CD4-positive, alpha-beta memory T cell (primary cell): ENCODE measurements at places on chromosomes 16 and 17.

DNA sequence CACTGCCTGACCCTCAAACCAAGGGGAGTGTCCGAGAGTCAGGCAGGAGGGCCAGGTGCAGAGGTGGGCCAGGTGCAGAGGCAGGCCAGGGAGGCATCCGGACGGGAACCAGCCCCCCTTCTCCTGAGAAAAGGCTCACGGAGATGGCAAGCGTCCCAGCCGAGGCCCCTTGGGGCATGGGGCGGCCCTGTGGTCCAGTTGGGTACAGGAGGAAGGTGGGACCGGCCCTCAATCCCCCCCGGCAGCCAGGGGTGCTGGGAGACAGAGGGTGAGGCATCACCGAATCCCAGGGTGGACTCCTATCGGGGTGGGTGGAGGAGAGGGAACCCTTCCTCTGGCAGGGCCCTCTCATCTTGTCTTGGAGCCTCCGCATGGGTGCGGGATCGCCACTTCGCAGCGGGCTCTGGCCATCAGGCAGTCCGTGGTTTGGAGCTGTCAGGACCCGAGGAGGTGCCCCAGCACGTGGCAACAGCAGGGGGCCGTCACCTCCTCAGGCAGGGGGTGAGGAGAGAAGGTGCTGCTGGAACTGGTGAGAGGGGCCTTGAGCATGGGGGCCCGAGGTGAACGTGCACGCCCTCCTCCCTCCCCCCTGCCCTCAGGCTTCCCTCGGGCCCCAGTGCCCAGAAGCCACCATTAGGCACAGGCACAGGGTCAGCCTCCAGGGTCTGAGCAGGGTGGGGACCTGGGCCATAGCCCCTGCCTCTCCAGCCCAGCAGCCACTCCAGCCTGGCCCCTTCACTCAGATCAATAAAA lies 38.7 kb upstream of the SLC38A10 start:
- no peak overlapping the region for H3K27ac ChIP-seq
- no peaks in the 10 kb centered on the region for H3K36me3 ChIP-seq
- no peak for DNase-seq
- H3K27me3 ChIP-seq: peaks cover 3% of the 10 kb centered on the region

- H3K27me3 ChIP-seq: no peaks in the 10 kb centered on the region
- H3K4me3 ChIP-seq: no peak overlapping the region
- H3K4me1 ChIP-seq: no peaks in the 10 kb centered on the region
- no peak for DNase-seq
- H3K27ac ChIP-seq: no peak overlapping the region
These were observed 200.5 kb downstream of the ZFHX3 start for GRCh38 chr16:72847187-72848027.

GRCh38 chr16:66420396-66420795 lies 6.7 kb upstream of the BEAN1 start:
- no peak overlapping the region for H3K4me3 ChIP-seq
- no peaks in the 10 kb centered on the region for H3K36me3 ChIP-seq
- no peak for DNase-seq
- H3K27ac ChIP-seq: no peak overlapping the region
- no peaks in the 10 kb centered on the region for H3K27me3 ChIP-seq
- peaks cover 11% of the 10 kb centered on the region for H3K4me1 ChIP-seq

- H3K4me1 ChIP-seq: no peaks in the 10 kb centered on the region
- no peaks in the 10 kb centered on the region for H3K27me3 ChIP-seq
- no peak overlapping the region for H3K4me3 ChIP-seq
- no peak overlapping the region for H3K27ac ChIP-seq
- DNase-seq: no peak
These were observed 18.5 kb upstream of the AATK start for GRCh38 chr17:81184555-81184954.

GRCh38 chr16:84985079-84986065 lies 26.0 kb downstream of the ZDHHC7 start:
- no peak for DNase-seq
- H3K4me3 ChIP-seq: no peak overlapping the region
- H3K4me1 ChIP-seq: peaks cover 11% of the 10 kb centered on the region

- no peaks in the 10 kb centered on the region for H3K27me3 ChIP-seq
- H3K36me3 ChIP-seq: no peaks in the 10 kb centered on the region
- H3K4me3 ChIP-seq: peak overlapping the region; percentile 68
- peaks cover 44% of the 10 kb centered on the region for H3K4me1 ChIP-seq
- DNase-seq: peak; percentile 32
These were observed 415 bp downstream of the XYLT1 start for GRCh38 chr16:17470182-17470907.

DNA sequence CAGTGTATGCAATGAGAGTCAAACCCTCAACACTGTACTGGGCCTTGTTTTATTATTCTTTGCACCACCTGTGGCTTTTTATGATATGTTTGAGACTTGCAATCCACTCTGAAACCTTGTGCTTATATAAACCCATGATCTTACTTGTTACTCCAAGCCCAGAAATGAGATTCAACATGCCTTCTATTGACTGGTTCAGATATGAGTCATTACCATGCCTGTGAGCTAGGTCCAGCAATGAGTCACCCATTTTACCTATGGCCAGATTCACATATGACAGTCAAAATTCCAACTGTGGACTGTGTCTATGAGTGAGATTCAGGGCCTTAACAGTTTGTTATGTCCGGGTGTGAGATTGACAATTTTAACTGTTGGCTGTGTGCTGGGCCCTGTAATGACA lies 1846.1 kb downstream of the TP53TG3F start:
- H3K4me3 ChIP-seq: no peak overlapping the region
- no peak for DNase-seq
- no peaks in the 10 kb centered on the region for H3K36me3 ChIP-seq
- H3K27ac ChIP-seq: no peak overlapping the region

DNA sequence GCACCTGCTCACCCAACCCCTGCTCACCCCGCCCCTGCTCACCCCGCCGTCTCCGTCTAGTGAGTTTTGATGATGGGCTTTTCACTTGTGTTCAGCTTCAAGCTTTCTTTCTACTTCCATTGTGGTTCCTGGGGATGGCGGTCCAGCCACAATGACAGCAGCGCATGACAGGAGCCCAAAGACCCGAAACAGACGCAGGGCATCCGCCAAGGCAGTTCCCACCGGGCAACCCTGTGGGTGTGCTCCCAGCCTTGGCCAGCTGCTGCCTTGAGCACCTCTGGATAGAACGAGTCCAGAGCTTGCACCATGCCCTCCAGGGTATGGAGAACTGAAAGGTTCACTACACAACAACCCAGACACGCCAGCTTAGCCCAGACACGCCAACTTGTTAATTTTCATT lies 92.9 kb upstream of the CHMP6 start:
- H3K4me3 ChIP-seq: no peak overlapping the region
- peaks cover 19% of the 10 kb centered on the region for H3K4me1 ChIP-seq
- no peak for DNase-seq
- H3K36me3 ChIP-seq: peaks cover 2% of the 10 kb centered on the region
- no peaks in the 10 kb centered on the region for H3K27me3 ChIP-seq

- H3K36me3 ChIP-seq: no peaks in the 10 kb centered on the region
- no peak for DNase-seq
These were observed 107.9 kb upstream of the EEF2KMT start for GRCh38 chr16:5205361-5206040.

GRCh38 chr16:31528523-31529107 lies 915 bp downstream of the AHSP start:
- H3K27me3 ChIP-seq: peaks cover 11% of the 10 kb centered on the region
- no peak overlapping the region for H3K27ac ChIP-seq
- H3K36me3 ChIP-seq: no peaks in the 10 kb centered on the region
- H3K4me1 ChIP-seq: no peaks in the 10 kb centered on the region
- H3K4me3 ChIP-seq: no peak overlapping the region

GRCh38 chr17:63116967-63117830 lies 151.2 kb downstream of the TANC2 start:
- H3K36me3 ChIP-seq: no peaks in the 10 kb centered on the region
- no peaks in the 10 kb centered on the region for H3K4me1 ChIP-seq
- no peak overlapping the region for H3K27ac ChIP-seq
- DNase-seq: no peak

DNA sequence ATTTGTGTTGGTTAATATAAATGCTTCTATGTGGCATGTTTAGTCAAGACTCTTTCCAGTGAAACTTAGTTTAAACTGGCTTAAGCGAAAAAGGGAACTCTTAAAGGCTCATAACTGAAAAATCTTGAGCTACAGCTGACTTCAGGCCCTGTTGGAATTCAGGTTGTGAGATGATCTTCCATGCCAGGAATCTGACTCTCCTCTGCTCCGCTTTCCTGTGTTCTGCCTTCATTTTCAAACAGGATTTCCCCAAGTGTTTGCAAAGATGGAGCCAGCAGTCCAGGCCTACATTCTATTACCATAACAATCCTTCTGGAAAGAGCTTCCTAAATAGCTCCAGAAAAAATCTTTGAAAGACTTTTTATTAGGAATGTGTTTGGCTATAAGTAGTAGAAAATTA lies 134.9 kb downstream of the NLK start:
- H3K27me3 ChIP-seq: no peaks in the 10 kb centered on the region
- H3K4me3 ChIP-seq: no peak overlapping the region
- H3K36me3 ChIP-seq: peaks cover 11% of the 10 kb centered on the region
- no peak overlapping the region for H3K27ac ChIP-seq
- no peak for DNase-seq
- peaks cover 8% of the 10 kb centered on the region for H3K4me1 ChIP-seq

DNA sequence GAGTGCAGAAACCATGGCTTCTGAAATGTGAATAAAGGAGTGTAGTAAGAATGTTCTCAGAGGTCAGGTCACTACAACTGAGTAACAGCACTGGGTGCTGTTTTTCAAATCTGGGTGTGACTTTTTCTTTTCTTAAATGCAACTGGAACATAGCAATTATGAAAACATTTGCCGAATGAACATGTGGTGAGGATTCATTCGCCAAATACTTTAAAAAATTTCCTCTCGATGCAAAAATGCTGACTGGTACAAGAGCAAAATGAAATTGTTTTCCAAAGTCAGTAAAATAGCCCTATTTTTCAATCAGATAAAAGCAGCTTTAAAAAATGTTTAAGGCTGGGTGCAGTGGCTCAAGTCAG lies 18.6 kb downstream of the ZDHHC7 start:
- H3K4me1 ChIP-seq: peaks cover 13% of the 10 kb centered on the region
- H3K4me3 ChIP-seq: no peak overlapping the region
- H3K36me3 ChIP-seq: peaks cover 57% of the 10 kb centered on the region
- DNase-seq: no peak

GRCh38 chr17:40287494-40288369 lies at the start of gene CDC6:
TSS of gene CDC6 (plus strand) at chr17:40287879. CDS start at chr17:40289421, 1,542 bp downstream.
- H3K36me3 ChIP-seq: no peaks in the 10 kb centered on the region
- H3K27me3 ChIP-seq: no peaks in the 10 kb centered on the region
- DNase-seq: peak; percentile 100

DNA sequence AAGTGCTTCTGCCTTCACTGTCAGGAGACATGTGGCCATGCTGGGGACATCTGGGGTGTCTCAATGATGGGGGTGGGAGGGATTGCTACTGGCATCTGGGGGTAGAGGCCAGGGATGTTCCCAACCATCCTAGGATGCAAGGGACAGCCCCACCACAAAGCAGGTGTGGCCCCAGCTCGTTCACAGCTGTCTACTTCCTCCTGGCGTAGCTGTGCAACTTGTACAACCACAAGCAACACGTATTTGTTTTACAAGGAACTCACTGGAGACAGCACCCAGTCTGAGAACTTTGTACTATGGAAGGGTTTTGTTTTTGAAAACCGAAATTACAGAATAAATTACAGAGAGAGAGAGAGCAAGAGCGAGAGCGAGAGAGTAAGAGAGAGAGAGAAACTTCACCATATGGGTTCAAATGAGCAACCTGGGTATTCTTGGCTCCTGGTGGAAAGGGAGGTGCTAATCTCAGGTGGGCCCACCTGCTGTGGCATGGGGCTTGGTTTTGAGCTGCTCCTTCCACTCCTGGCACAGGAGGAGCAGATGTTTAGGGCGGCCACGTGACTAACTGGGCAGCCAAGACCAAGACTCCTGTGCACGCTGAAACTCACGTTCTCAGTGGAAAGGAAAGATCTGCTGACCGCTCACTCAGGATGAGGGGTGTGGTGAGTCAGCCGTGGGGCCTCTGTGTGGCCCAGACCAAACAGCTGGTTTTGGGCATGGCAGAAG lies 17.5 kb upstream of the TNFRSF13B start:
- H3K4me1 ChIP-seq: peaks cover 48% of the 10 kb centered on the region
- H3K27ac ChIP-seq: peak overlapping the region; percentile 36
- DNase-seq: peak; percentile 36
- H3K27me3 ChIP-seq: no peaks in the 10 kb centered on the region
- H3K36me3 ChIP-seq: no peaks in the 10 kb centered on the region

- H3K36me3 ChIP-seq: no peaks in the 10 kb centered on the region
- no peak for DNase-seq
- no peak overlapping the region for H3K4me3 ChIP-seq
- no peak overlapping the region for H3K27ac ChIP-seq
- no peaks in the 10 kb centered on the region for H3K27me3 ChIP-seq
These were observed 722 bp upstream of the TIMP2 start for GRCh38 chr17:78925662-78926555.

DNA sequence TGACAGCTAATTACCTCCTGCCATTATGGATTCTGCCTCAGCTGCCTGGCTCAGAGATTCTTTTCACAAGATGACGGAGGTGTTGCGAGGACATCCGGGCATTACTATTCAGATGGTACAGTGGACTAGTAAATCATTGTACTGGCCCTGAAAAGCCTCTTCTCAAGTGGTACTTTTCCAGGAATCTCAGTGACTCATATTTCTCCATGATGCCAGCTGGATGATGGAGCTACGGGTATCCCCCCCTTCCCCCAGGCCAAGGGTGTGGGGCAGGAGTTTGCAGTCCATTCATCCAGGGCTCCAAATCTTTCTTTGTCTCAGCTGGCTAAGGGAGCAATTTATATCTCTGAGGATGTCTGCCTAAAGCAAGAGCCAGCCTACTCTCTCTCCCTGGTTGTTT lies 107.7 kb upstream of the GPR139 start:
- no peaks in the 10 kb centered on the region for H3K36me3 ChIP-seq
- H3K27me3 ChIP-seq: no peaks in the 10 kb centered on the region
- no peak overlapping the region for H3K27ac ChIP-seq
- H3K4me1 ChIP-seq: no peaks in the 10 kb centered on the region

DNA sequence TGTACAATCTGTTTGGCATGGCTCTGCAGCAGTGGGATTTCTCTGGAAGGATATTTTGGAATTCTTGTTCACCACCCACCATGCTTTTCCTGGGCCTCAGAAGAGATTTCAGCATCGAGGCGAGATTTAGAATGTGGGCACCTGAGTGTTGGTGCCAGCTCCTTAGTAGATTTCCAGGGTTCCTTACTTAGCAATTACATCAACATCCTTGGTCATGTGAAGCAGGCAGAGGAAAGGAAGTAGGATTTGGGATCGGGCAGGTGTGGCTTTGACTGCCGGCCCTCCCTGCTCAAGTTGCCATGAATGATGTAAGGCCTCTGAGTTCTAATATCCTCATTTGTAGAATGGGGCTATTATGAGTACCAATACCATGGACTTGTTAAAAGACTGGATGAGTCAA lies 13.1 kb upstream of the RBFOX1 start:
- H3K27me3 ChIP-seq: no peaks in the 10 kb centered on the region
- no peak overlapping the region for H3K27ac ChIP-seq
- no peaks in the 10 kb centered on the region for H3K4me1 ChIP-seq
- no peak overlapping the region for H3K4me3 ChIP-seq
- H3K36me3 ChIP-seq: no peaks in the 10 kb centered on the region

- H3K4me1 ChIP-seq: peaks cover 40% of the 10 kb centered on the region
- H3K36me3 ChIP-seq: no peaks in the 10 kb centered on the region
- no peak overlapping the region for H3K27ac ChIP-seq
- H3K27me3 ChIP-seq: no peaks in the 10 kb centered on the region
- no peak for DNase-seq
- H3K4me3 ChIP-seq: no peak overlapping the region
These were observed 3.6 kb upstream of the WDR24 start for GRCh38 chr16:693766-694165.
